ENCODE measurements at places on chromosomes 16 and 17.

- DNase-seq = no peak
These were observed 13.8 kb upstream of the KRTAP9-2 start for GRCh38 chr17:41212524-41213169.

DNA sequence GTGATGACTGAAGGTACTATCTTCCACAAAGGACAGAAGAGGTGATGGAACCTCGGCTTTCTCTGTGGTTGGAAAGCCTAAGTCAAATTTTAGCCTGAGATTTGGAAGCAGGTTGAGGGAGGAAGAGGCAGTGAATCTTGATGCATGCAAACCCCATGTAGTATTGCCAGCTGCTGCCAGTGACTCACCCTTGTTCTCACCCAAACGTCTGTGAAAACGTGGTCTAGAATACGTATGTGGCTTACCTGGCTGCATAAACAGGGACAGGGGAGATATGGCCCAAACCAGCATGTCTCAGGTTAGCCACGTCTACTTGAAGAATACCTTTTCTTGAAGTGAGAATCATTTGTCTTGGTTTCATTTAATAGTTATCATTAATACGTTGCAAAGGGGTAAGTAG lies 438.0 kb upstream of the MAF start:
- no peak for DNase-seq

GRCh38 chr16:87222335-87222734 lies 94.9 kb downstream of the C16orf95 start:
- DNase-seq = no peak

GRCh38 chr16:55009581-55009980 lies 78.9 kb downstream of the IRX5 start:
- no peak for DNase-seq

DNA sequence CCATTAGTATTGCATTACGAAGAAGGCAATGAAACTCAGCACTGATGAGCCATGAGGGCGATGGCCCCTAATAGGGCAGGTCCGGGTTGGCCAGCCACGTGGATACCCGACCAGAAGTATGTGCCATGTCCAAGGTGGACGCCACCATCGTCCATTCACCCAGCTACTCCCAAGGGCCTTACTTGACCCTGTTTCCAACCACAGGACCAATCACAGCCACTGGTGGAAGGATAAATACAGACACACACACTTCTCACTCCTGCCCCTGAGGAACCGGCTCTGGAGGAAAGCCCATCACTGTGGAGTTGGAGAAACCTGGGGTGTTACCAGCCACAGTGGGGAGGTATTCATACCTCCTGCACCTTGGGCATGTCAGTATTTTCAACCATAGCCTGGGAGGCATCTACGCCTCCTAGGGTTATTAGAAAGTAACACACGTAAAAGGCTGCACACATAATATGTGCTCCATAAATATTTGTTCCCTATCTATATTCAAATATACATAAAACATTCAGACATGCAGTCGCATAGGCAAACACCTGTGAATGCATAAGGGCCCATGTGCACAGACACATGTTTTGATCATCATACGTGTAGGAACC lies 5.4 kb upstream of the ITGA3 start:
- no peak for DNase-seq

DNA sequence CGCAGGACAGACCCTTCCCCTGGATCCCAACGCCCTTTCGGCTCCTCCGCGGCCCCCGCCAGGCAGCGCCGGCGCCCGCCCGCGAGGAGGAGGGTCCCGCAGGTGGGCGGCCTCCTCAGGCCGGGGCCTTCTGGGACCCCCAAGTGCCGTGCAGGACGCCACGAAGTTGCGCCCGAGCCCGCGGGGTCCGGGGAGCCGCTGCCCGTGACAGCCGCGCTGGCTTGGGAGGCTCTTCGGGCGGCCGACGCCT lies 504 bp downstream of the ERN1 start:
- no peak for DNase-seq

GRCh38 chr16:81261049-81261648 lies 22.7 kb downstream of the BCO1 start:
- no peak for DNase-seq

DNA sequence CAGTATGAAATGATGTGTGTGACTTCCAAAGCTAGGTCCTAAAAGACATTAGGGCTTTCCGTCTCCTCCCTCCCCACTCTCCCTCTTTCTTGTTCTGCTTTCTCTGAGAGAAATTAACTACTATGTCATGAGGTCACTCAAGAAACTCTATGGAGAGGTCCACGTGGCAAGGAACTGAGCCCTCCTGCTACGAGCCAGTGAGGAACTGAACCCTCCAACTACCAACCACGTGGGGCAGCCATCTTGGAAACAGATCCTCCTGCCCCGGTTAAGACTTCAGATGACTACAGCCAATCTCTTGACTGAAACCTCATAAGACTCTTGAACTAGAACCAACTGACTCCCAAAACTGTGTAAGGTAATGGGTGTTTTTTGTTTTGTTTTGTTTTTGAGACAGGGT lies 4.2 kb upstream of the ALOX15 start:
- DNase-seq = no peak

- no peak for DNase-seq
These were observed 173.2 kb upstream of the MYOCD start for GRCh38 chr17:12492450-12492849.

DNA sequence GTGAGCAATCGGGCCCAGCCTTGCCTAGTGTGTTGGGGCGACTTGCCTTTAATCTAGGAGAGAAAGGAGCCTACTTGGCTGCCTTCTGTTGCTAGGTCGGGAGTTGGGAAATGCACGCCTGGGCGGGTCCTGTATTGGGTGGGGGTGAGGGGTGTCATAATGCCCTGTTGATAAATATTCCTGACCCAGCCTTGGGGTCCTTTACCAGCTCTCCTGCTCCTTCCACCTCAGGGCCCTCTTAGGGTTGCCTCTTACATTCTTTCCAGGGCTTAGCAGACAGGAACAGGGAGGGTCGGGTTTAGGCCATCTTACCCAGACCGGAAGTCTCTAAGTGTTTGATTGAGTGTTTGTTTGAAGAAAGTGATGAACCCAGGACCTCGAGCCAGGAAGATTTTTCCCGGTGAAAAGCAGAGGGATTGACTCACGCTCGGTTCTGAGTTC lies 112.9 kb downstream of the SEC14L1 start:
- no peak for DNase-seq

DNA sequence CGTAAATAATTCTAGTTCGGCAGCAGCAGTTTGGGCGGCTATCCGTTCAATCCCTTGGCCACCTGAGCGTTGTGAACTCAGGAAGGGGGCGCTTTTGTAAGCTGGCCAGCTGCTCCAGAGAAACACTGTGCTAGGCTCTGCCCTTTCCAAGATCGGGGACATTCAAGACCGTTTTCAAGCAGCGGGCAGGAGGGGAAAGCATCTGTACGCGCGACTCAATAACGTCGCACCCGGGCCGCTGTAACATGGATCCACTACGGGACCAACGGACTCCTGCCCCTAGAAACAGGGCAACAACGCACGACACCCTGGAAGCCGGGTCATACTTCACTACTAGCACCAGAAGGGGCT lies 463 bp downstream of the TOP2A start:
- DNase-seq = no peak

- no peak for DNase-seq
These were observed 197.1 kb downstream of the KCNJ2 start for GRCh38 chr17:70366386-70366785.

DNA sequence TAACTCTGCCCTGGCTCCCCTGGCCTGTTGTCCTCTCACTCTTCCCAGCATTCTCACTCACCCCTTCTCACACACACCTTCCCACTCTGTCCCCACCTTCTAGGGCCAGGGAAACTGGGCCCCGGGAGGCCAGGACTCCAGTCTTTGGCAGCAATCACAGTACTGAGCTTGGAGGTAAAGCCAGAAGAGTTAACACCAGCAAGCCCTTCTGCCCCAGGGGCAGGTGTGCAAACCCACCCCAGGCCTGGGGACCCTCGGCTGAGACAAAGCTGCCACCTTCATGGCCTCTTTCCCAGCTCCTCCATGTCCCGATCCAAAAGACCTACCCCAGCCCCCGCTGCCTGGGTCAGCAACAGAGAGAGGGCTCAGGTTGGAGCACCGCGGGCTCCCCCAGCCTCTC lies 36.9 kb upstream of the MLKL start:
- DNase-seq = no peak

- DNase-seq = no peak
These were observed 12.0 kb downstream of the UNC13D start for GRCh38 chr17:75832164-75832651.

- no peak for DNase-seq
These were observed 487 bp downstream of the TSR1 start for GRCh38 chr17:2335726-2336214.

DNA sequence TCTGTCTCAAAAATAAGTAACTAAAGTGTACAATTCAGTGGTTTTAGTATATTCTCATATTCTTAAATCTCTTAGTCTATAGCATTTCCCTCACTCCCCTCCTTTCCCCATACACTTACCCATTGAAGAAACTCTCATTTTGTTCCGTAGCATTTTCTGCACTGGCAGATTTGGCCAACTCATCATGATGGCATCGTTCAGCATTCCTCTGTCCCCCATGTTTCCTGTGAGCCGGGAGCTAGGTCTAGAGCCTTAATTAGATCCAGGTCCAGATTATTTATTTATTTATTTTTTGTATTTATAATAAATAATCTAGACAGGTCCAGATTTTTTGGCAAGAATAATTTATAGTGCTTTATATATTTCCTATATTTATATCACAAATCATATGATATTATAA lies 31.0 kb downstream of the HEATR3 start:
- DNase-seq = peak; percentile 77

GRCh38 chr17:40497695-40498094 lies 3.7 kb downstream of the TNS4 start:
- no peak for DNase-seq

- DNase-seq = no peak
These were observed 10.1 kb upstream of the PRM1 start for GRCh38 chr16:11291091-11291703.

GRCh38 chr17:7332111-7332510 lies 3.0 kb upstream of the NEURL4 start:
- DNase-seq = no peak

- DNase-seq = no peak
These were observed 2.0 kb upstream of the KRT38 start for GRCh38 chr17:41442739-41443138.

GRCh38 chr17:48995974-48996721 lies 1.0 kb upstream of the IGF2BP1 start:
- DNase-seq = no peak

DNA sequence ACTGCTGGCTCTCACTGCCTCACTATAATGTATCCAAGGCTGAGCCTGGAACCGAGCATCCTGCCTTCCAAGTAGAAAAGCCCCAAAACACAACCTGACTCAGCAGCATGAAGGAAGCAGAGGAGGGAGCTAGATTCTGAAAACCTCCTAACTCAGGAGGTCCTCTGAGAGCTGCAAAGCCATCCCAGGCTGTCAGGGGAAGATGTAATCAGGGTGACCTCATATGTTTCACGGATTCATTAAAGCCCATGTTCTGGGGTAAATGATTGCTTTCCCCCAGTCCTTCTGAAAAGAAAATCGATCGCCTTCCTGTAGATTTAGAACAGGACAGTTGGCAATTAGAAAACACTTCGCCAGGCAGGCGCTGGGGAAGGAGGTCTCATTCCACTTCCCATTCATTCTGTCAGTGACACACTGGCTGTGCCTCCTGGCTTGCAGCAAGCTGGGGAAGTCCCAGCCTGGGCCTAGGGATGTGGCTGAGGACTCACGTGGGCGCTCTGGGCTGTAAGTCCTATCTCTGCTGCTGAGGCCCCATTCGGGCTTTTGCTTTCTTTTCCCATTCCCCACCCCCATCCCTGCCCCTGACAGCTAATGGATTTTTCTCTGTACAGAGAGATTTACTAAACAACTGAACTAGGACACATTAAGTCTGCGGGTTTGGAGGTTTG lies 75.7 kb upstream of the TMEM132E start:
- DNase-seq = no peak

- DNase-seq = no peak
These were observed 22.9 kb downstream of the ACSF3 start for GRCh38 chr16:89116341-89117226.

DNA sequence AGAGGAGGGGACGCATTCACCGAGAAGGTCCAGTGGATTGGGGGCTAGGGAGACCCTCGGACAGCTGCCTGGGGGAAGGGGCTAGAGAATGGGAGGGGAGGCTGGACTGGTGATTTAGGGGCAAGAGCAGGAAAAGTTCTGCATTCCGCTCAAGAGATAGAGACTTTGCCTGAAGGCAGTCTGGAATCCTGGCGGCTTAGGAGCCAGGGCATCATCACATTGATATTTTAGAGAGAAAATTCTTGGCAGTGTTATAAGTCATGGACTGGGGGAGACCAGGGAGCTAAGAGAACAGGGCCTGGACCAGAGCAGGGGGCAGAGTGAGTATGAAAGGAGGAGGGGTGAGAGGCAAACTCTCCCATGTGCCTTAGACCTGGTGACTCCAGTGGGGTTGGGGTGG lies 35.8 kb downstream of the MSI2 start:
- no peak for DNase-seq

GRCh38 chr17:49588312-49588711 lies 12.6 kb downstream of the NXPH3 start:
- DNase-seq = no peak

DNA sequence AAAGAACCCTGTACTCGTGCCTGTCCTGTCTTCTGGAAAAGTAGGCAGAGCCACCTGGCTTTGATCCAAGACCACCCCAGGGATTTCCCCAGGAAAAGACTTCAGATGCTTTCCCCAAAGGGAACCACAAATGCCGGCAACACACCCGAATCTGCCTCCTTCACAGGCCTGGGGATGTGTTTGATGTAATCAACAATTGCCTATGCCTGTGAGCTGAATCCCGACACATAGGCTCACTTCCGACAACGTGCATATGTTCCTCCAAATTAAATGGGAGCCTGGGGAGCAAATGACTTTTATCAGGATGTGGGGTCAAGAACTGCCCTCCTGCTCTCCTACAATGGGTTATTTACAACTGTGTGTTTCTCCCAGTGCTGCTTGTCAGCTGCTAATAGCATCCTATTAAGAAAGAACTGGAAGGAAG lies 535.2 kb upstream of the CDH11 start:
- no peak for DNase-seq

GRCh38 chr17:49621420-49621819 lies 45.7 kb downstream of the NXPH3 start:
- no peak for DNase-seq

DNA sequence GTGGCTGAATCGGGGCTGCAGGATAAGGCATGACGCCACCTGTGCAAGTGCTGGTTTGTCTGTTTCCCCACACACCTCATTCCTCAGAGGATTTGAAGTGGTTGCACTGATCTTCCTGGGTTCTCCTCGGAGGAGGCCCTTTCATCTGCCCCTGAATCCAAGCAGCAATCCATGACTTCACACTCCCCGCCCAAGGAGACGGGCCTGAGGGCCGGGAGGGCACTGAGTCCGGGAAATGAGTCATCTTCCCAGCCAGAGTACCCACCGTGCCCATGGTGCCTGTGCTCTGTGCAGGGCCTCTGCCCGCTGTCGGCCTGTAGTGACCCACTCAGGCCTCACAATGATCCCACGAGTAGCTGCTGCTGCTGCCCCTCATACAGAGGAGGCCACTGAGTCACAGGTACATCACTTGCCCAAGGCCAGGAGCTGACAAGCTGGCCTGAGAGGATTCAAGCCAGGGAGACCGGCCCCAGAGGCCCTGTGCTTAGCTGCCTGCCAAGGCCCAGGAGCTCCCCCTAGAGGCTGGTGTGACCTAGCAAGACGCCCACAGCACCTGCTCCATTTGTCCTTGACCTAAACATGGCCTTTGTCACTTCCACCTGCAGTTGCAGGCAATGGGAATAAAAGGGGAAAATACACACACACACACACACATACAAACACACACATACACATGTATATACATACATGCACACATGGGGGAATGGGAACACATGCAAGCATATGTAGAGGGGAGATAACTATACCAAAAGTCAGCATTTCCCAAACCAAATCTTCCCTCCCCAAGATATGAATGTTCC lies 240.0 kb downstream of the C16orf95 start:
- DNase-seq = no peak
